ENCODE measurements at places on chromosomes 1 and 21.
A peak's percentile ranks its signal among the peaks of the same experiment; 100 is the strongest.

- DNase-seq = no peak
These were observed 504.0 kb upstream of the OLFM3 start for GRCh38 chr1:102500758-102501157.

DNA sequence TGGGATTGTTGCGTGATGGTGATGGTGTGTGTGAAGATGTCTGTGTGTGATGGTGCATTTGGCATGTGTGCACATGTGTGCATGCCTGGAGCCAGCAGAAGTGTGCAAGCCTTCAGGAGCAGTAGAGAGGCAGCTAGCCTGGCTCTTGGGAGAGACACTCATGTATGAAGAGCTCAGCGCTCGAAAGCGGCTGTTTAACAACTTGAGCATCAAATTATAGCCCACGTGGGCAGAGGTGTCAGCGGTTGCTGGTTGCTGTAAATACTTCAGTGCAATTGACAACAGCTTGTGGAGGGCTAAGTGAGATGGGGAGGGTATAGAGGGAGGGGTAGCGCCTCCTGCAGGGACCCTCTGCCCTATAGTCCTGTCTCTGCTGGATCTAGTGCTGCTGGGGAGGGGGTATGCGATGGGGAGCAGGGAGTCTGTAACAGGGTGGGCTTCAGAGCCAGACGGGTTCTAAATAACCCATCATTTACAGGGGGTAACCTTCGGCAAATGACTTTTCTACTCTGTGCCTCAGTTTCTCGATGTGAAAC lies 21.5 kb downstream of the FOXD2 start:
- no peak for DNase-seq

- no peak for DNase-seq
These were observed 4.9 kb upstream of the ATXN7L2 start for GRCh38 chr1:109478806-109479205.

DNA sequence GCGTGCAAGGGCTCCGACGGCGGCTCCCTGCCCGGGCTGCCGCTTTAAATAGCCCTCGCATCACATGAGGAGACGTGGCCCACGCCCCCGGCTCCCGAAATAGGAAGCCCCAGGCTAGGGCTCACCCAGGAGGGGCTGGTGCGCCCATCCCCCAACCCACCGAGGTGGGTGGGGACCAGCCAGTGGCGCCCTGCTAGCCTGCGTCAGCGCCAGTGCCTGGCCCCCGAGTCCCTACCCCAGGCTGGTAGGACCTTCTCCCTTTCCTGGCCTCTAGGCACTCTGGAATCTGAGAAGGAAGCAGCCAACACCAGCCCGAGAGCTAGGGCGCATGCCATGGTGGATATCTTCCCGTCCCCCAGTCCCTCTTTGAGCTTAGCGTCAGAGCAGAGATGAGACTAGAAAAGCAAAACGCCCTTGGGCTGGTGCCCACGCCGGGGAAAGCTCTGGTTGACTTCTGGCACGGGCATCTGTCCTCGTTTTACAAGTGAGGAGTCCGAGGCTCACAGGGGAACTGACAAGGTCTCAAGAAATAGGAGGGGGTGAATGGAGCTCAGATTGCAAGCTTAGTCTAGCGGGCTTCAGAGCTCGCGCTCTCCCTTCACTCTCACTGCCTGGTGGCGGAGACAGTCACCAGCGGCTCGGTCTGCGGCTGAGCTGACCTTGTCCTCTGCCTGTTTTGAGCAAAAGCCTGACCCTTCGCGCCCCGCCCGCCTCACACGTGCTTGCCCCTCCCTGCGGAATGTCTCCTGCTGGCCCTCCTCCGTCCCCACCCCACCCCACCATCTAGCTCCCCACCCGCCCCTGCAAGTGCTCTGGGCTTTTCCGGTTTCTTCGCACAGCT lies at the start of gene FABP3:
FABP3 (minus strand) TSS at position 21 of the 841 bp plus-strand sequence. CDS start 62 bp downstream, outside the sequence.
- DNase-seq = no peak

GRCh38 chr1:100955322-100955721 lies 59.4 kb downstream of the SLC30A7 start:
- no peak for DNase-seq

- DNase-seq = no peak
These were observed 831.1 kb downstream of the LRRIQ3 start for GRCh38 chr1:73366734-73367413.

DNA sequence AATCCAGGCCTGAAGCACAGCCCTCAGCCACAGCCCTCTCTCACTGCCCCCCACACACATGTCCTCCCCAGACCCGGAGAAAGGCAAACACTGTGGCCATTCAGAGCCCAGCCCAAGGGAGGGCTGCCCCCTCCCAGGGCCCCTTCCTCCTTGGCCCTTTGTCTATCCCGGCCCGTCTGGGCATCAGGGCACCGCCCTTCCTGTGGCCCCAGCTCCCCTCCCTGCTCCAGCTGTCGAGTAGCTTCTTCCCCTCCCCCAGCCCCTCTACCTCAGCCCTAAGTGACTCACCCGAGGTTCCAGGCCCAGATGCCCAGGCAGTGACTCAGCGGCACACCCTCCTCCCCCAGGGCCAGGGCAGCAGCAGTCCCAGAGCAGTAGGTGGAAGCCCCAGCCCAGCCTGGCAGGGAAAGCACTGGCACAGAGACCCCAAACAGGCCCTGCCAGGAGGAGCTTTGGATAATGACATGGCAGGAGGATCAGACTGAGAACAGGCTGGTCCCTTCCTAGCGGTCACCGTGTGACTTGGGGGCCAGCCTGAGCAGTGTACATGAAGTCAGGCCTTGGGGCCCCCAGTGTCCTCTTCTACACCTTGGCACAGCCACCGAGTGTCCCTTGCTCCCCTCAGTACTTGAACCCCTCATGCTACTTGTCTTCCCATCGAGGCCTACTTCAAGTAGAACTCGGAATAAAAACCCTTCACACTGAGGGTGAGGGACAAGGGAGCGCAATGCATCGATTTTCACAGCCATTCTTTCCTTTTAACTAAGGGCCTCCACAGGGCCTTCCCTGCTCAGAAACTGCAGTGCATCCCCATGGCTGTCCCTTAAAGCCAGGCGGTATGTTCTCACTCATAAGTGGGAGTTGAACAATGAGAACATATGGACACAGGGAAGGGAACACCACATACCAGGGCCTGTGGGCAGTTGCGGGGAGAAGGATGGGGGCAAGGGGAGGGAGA lies 1.0 kb upstream of the S100A2 start:
- peak; percentile 65 for DNase-seq

DNA sequence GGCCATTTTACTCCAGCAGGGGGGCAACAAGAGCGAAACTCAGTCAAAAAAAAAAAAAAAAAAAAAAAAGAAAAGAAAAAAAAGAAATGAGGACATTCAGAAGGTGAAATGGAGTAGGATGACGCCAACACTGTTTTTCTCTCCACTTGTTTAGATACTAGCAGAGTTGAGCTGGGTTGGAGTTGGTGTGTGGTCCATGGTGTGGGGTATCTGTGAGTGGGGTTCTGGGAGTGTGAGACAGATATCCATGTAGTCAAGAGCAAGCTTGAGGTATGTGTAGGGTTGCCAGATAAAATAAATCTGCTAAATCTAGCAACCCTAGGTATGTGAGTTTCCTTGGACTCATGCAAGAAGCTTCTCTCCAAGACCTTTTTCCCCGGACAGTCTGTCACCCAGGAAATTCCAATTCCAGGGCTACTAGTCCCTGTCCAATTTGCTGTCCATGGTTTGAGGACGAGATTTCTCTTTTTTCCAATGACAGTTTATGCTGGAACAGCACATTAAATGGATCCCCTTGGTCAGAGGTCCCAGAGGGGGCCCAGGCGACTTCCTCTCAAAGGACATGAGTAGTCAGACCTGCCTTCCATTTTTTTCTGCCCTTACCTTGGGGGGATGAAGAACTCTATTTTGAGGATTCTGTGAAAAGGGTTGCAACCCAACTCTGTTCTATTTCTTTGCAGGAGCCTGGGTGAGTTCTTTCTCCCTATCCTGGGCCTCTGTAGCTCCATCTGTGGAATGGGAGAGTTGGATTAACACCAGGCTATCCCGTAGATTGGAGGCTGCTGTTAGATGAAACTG lies 2.1 kb upstream of the FOXD2 start:
- DNase-seq = no peak

- no peak for DNase-seq
These were observed 239.4 kb upstream of the CAMK1G start for GRCh38 chr1:209344156-209344555.

GRCh38 chr1:17436380-17437174 lies 2.9 kb downstream of the RCC2 start:
- no peak for DNase-seq

DNA sequence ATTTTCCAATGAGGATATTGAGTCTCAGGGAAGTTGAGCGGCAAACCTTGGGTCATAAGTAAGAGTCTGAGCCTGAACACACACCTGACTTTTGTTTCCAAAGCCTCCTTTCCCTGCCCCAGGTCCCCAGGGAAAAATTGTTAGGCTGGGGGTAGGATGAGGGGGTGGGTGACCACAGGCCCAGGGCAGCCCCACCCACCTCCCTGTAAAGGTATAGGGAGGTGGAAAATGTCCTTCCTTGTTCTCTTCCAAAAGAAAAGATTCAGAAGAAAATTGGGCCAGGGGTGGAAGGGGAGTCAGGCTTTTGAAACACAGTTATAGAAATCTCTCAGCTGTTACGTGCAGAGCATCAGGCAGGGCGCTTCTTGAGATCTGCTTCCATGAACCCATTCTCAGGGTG lies 129.7 kb upstream of the NGF start:
- no peak for DNase-seq

GRCh38 chr1:47551971-47552528 lies 114.2 kb downstream of the FOXD2 start:
- no peak for DNase-seq

- peak; percentile 7 for DNase-seq
These were observed 135.9 kb downstream of the TM2D1 start for GRCh38 chr1:61588736-61589672.

- no peak for DNase-seq
These were observed 140.4 kb upstream of the BEND5 start for GRCh38 chr1:48917070-48917454.

DNA sequence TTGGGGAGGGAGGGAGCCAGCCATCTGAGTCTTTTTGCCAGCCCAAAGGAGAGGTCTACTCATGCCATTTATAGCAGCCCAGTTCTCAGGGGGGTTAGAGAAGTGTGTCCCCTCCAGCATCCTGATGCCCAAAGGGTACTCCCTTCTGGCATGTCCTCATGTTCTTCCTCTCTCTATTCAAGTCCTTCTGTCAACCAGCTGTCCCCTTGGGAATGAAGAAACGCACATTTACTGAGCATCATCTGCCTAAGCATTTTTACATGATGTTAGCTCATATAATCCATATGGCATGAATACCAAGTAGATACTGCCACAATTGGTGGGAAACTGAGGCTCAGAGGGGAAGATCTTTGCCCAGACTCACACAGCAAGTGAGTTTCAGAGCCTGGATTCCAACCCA lies 14.8 kb upstream of the TACSTD2 start:
- no peak for DNase-seq

DNA sequence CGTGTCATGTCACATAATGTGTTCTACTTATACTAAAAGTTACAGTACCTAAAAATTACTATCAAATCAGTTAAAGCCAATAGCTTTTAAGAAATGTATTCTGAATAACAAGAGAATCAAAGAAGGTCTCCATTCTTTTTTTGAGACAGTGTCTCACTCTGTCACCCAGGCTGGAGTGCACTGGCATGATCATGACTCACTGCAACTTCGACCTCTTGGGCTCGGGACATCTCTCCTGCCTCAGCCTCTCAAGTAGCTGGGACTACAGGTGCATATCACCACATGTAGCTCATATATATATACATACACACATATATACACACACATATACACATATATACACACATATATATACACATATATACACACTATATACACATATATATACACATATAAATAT lies 20.1 kb downstream of the COP1 start:
- no peak for DNase-seq

GRCh38 chr1:185284533-185285276 lies 32.3 kb downstream of the IVNS1ABP start:
- no peak for DNase-seq

DNA sequence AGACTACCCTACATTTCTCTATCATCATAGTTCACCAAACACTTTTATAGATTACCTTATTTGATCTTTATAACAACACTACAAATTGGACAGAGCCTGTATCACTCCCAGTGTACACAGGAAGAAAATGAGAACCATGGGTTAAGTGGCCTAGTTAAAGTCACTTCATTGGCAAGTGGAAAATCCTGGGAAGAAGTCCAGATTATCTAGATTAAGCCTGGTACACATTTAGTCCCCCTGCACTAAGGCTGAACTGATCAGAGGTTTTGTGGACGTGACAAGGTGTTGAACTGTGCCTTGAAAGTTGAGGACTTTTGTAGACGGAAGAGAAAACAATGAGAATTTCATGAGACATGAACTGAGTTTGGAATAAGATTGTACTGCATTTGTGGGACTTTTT lies 7.5 kb upstream of the USH2A start:
- no peak for DNase-seq

- no peak for DNase-seq
These were observed 16.6 kb upstream of the KLHDC7A start for GRCh38 chr1:18463984-18464664.

GRCh38 chr1:37997256-37998088 lies 7.7 kb upstream of the SF3A3 start:
- DNase-seq = no peak

DNA sequence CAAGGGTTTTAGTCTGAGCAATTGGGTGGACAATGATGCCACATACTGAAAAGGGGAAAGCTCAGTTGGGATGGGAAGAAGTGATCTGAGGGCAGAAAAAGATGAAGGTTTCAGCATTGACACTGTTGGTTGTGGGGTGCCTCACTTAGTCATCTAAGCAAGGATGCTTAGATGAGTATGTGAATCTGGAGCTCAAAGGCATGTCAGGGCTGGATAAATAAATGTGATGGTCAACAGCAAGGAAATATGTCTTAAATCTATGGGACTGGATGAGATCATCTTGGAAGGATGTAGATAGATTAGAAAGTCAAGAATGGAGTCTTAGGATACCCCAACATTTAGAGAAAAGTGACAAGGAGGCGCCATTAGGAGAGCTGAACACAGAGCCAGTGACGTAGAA lies 114.6 kb downstream of the ZBTB18 start:
- DNase-seq = no peak

DNA sequence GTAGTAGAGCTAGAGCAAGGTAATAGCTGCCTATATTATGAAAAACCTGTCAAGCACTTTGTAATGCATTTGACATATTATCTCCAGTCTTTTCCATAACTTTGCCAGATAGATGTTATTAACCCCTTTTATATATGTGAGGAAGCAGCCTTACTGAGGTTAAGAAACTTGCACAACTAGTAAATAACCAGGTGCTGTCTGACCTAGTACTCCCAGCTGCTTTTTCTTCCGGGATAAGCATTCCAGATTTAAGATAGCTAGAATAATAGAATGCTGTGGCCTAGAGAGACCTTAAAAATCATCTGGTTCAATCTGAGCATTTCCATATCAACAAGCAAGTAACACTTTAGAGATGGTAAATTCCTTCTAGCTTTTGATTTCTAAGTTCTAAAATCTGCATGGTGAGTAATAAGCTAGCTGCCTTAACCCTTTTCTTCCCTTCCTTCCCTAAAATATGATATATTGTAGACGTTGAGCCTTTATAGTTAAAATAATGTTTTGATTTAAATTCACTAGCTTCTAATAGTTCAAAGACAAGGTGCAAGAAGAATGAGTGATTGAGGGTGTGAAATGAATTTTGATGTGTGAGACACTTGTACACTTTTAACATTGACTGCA lies 1.8 kb downstream of the SH3GLB1 start:
- no peak for DNase-seq

GRCh38 chr1:53732912-53733317 lies 6.0 kb downstream of the GLIS1 start:
- no peak for DNase-seq

GRCh38 chr1:198637916-198638437 lies 863 bp upstream of the PTPRC start:
- DNase-seq = no peak
